ENCODE measurements at places on chromosomes 3 and 15.

DNA sequence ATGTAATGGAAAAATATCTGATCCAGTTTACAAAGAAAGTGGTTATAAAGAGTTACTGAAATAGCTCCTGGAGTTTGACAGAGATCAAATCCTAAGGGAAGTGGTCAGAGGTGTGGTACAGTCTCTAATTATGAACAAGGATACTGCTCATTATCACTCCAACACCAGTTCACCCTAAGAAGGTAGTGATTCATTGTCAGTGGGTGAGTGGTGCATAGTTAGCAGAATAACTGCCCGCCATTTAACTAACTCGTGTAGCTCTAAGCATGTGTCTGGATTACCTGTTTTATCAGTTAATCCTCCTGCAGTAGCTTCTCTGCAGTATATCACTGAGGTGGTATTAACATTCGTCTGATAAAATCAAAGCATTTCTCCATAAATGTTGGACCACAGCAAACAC, 700.1 kb downstream of the NLGN1 start:
- H3K4me3 ChIP-seq: no peak overlapping the region
- H3K36me3 ChIP-seq: no peaks in the 10 kb centered on the region
- no peak for DNase-seq
- H3K27ac ChIP-seq: no peak overlapping the region

- no peaks in the 10 kb centered on the region for H3K27me3 ChIP-seq
- peak within 1 kb of the TSS; percentile 77 for H3K27ac ChIP-seq
- H3K4me3 ChIP-seq: peak within 1 kb of the TSS; percentile 96
- DNase-seq: peak; percentile 97
- H3K4me1 ChIP-seq: no peaks in the 10 kb centered on the region
These were observed at the start of gene UBE2E2 for GRCh38 chr3:23202921-23203707. UBE2E2 (plus strand) TSS chr3:23203327.

GRCh38 chr15:83846847-83847246, 192.9 kb downstream of the ADAMTSL3 start:
- no peak overlapping the region for H3K4me3 ChIP-seq
- no peak for DNase-seq

- DNase-seq: no peak
- no peak overlapping the region for H3K4me3 ChIP-seq
- no peaks in the 10 kb centered on the region for H3K4me1 ChIP-seq
- H3K36me3 ChIP-seq: no peaks in the 10 kb centered on the region
These were observed 30.2 kb downstream of the RPLP1 start for GRCh38 chr15:69482686-69483256.

DNA sequence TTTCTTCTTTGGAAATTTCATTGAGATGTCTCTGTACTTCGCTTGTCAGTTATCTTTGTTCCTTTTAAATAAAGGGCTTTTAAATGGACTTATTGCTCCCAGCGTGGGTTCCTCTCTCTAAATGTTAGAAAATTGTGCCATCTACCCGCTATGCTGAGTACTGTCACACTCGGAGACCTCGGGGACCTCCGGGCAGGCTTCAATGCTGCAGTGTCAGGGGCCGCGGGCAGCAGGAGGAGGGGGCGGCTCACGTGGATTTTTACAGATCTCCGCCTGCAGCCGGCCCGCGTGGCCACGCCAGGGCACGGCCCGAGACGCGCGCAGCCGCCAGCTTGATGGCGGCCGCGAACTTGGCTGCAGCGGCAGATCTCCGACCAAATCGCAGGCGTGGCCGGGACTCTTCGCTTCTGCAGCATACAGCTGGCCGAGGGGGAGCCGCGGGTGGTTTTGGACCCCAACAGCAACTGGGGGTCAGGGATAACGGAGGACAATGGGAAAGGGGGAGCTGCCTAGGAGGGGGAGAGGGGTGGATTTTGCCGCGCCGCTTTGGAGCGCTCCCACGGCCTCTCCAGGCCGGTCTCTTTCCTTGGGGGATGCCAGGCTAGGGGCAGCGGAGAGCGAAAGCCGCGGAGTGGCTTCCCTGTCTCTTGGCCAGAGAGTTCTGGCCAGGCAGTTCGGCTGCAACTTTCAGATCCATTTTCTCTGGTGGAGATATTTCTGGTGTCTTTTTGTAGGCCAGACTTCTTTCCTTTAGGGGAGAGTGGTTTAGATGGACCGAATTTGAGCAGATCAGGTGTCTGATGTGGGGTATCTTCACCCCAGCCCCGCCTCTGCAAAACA, 15.3 kb downstream of the NR2F2 start:
- H3K27ac ChIP-seq: no peak overlapping the region

DNA sequence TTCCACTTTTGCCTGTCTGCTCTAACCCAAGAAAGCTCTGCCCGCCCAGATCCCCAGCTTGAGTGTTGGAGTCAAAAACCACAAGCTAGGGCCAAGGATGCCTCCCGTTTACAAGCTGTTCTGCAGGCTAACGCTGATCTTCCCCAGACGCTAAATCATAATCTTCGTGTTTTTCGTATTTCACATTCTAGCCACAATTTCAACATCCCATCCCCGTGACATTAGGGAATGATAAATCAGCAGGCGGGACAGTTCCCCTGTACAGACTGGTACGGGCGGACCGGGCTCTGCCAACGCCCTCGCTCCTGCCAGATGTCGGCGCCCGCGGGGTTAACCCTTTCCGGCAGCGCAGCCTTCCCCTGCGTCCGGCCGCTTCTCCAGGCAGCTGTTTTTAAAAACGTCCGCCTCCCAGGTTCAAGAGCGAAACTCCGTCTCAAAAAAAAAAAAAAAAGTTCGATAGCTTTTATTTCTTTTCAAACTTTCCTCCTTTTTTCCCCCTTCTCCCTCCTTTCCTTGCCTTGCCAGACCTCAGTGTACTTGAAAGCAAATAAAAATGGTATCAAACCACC, 81.0 kb upstream of the BNC1 start:
- no peaks in the 10 kb centered on the region for H3K36me3 ChIP-seq
- H3K27ac ChIP-seq: no peak overlapping the region
- peaks cover 28% of the 10 kb centered on the region for H3K27me3 ChIP-seq

DNA sequence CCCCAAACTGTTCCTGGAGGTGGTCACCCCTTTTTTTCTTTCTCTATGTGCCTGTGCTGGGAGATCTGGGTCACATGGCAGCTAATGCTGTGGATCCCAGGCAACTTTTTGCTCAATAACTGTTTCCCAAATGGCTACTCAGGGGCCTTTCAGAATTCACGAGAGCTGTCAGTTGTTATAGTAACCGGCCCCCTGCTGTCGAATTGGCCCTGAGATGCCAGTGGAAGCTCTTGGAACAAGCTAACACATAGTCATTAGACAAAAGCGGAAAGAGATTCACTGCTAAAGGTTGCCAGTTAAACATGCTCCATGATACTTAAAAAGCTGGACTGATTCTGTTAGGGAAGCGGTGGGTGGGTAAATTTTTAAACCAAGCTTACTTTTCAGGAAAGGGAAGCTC, 144.1 kb downstream of the FEZF2 start:
- no peak overlapping the region for H3K27ac ChIP-seq
- H3K4me3 ChIP-seq: no peak overlapping the region
- H3K27me3 ChIP-seq: no peaks in the 10 kb centered on the region
- DNase-seq: no peak

DNA sequence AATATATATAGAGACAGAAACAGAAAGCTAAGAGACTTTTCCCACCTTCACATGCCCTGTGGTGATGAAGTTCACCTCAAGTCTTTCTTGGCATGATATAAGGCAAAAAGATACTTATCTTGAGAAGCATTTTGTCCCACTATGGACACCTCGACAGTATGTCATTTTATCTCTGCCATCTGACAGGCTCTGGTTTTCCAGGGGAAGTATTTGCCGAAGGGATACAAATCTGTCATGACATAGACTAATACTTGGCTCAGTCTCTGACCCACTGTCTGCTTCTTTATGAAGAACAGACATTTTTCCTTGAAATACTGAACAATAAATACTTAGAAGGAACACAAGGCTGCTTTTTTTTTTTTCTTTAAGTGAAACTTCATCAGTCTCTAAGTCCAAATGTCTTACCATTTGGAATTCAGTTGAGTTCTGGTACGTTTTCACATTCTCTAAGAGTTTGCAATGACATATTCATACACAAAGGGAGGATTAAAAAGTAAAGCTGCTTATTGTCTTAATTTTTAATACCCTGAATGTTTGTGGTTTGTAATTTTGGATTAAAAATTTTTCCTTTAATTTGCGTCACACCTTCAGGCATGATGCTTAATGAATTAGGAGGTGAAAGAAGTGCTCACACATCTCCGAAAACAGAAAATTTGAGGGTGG, 87.8 kb upstream of the LMOD3 start:
- no peaks in the 10 kb centered on the region for H3K36me3 ChIP-seq
- H3K4me3 ChIP-seq: no peak overlapping the region
- no peak for DNase-seq
- no peak overlapping the region for H3K27ac ChIP-seq
- H3K27me3 ChIP-seq: no peaks in the 10 kb centered on the region

DNA sequence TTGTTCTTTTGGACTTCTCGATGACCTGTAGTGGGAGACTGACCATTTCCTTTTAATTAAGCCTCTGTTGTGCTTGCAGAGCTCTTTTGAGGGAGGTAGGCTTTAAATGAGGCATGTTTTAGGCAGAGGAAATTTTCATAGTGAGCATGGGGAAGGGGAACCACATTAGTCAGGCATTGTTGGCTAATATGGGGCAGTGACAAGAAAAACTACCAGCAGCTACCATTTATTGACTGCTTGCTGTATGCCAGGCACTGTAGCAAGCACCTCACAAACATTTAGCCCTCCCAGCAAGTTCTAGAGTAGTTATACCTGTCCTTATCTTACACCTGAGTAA, 10.9 kb downstream of the ATG7 start:
- no peak overlapping the region for H3K27ac ChIP-seq
- peaks cover 27% of the 10 kb centered on the region for H3K36me3 ChIP-seq
- peaks cover 7% of the 10 kb centered on the region for H3K4me1 ChIP-seq

- no peak for DNase-seq
- H3K4me3 ChIP-seq: no peak overlapping the region
- H3K27ac ChIP-seq: no peak overlapping the region
- no peaks in the 10 kb centered on the region for H3K27me3 ChIP-seq
These were observed 53.5 kb downstream of the PFN2 start for GRCh38 chr3:149917124-149917667.

DNA sequence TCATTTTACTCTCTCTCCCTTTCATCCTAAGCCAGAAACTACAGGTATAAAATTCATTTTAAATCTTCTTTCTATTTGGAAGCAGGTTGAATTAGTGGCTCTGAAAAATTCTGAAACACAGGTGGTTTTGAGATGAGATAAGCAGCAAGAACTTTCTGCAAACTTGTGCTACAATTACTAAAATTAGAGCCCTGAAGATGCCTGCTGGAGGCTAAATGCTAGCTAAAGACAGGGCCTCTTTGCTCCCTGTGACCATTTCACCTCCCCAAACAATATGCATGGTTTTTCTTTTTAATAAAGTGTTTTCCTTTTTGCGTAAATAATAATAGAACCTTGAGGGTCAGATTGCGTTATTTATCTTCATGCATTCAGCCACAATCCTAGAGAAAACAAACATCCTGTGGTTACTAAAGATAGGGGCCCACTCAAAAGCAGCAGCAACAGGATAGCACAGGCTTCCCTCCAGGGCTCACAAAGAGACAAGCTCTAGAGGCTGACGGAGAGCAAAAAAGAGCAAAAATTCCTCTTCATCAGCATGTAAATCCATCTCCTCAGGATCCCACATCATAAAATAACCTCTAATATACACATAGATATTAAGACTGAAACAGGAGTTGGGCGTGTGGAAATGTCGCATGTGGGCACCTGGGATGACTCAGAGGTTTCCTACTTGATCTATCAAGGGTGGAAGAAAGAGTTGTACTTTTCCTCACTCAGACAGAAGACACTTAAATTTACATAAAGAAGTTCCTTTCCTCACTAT, 26.5 kb upstream of the CP start:
- no peaks in the 10 kb centered on the region for H3K36me3 ChIP-seq
- H3K4me1 ChIP-seq: no peaks in the 10 kb centered on the region
- H3K27me3 ChIP-seq: no peaks in the 10 kb centered on the region
- no peak for DNase-seq
- H3K27ac ChIP-seq: peak overlapping the region; percentile 66

GRCh38 chr3:188003188-188004171, 150.5 kb upstream of the LPP start:
- H3K4me1 ChIP-seq: 0 out of 2 replicates have a peak, but pooled peaks cover 3% of the 10 kb centered on the region
- no peak overlapping the region for H3K27ac ChIP-seq
- H3K36me3 ChIP-seq: no peaks in the 10 kb centered on the region
- H3K4me3 ChIP-seq: no peak overlapping the region

- H3K4me1 ChIP-seq: peaks cover 10% of the 10 kb centered on the region
- no peak for DNase-seq
- H3K36me3 ChIP-seq: no peaks in the 10 kb centered on the region
- no peaks in the 10 kb centered on the region for H3K27me3 ChIP-seq
- H3K4me3 ChIP-seq: no peak overlapping the region
These were observed 6.0 kb upstream of the TSEN2 start for GRCh38 chr3:12478326-12478725.

- no peak overlapping the region for H3K4me3 ChIP-seq
- H3K27me3 ChIP-seq: no peaks in the 10 kb centered on the region
- no peaks in the 10 kb centered on the region for H3K4me1 ChIP-seq
- no peak for DNase-seq
These were observed 168.2 kb downstream of the CBLB start for GRCh38 chr3:105700575-105700974.

DNA sequence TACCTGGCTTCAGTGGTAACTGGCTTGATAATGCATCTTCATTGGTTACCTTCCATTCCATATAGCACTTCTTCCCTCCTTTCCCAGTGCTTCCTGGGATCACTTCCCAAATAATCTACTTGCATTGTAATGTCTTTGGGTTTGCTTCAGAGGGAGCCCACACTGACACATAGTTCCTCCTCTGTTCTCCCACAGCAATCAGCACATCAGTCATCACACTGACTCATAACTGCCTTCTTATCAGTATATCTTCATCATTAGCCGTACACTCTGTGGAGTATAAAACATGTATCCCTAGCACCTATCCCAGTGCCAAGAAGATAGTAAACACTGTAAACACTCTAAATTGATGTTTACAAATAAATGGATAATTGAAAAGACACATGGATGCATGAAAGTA, 91.4 kb upstream of the SCN10A start:
- no peaks in the 10 kb centered on the region for H3K4me1 ChIP-seq
- no peak overlapping the region for H3K4me3 ChIP-seq
- no peak for DNase-seq

DNA sequence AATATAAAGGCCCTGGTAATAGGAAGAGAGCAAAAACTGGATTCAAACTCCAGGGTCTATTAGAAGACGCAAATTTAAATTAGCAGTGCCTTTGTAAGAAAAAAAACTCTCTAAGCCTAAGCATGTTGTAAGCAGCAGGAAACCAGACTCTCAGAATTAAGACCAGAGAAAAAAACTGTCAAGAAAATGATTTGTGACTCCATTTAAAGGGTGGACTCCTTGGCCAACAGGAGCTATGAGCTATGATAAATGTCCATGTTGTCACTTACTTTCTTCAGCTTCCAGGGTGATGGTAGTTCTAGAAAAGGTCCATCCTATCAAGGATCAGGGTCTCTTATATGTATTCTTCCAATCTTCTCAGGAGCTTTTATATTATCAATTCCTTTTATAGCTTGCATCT, 34.9 kb upstream of the CCDC50 start:
- no peaks in the 10 kb centered on the region for H3K36me3 ChIP-seq
- no peak overlapping the region for H3K4me3 ChIP-seq
- H3K27me3 ChIP-seq: 0 out of 2 replicates have a peak, but pooled peaks cover 8% of the 10 kb centered on the region
- no peak overlapping the region for H3K27ac ChIP-seq
- no peak for DNase-seq
